ENCODE measurements at places on chromosomes 6 and 20.

DNA sequence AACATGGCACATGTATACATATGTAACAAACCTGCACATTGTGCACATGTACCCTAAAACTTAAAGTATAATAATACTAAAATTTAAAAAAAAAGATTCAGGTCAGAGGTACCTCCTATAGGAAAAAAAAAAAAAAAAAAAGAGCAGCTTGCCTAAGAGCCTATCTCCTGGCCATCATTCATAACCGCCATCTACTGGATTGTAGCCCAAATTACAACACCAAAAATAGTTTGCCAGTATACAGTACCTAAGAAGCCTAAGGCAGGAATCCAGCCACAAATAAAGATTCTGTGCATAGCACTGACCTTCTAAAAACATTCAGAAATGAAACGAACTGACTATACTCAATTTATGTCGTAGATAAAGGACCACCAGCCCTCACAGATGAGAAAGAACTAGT lies 438.4 kb upstream of the ADGRB3 start:
- no peak for DNase-seq

DNA sequence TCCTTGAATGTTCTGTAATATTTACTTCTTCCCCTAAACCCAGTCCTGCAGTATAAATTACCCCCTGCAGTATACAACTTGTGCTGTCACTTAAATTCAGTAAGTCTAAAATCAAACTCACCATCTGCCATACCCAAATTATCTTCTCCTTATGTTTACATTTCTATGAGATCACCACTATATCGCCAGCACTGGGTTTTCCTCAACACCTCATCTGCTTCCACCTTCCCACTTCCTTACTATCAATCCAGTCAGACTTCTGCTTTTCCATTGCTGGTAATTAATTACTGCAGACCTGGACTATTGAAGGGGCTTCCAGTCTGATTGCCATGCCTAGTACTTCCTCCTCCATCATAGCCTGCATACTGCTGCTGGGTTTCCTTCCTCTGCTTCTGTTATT lies 15.2 kb downstream of the EFHC1 start:
- DNase-seq, result no peak

- no peak for DNase-seq
These were observed 80.5 kb upstream of the AGPAT4 start for GRCh38 chr6:161354276-161354840.

DNA sequence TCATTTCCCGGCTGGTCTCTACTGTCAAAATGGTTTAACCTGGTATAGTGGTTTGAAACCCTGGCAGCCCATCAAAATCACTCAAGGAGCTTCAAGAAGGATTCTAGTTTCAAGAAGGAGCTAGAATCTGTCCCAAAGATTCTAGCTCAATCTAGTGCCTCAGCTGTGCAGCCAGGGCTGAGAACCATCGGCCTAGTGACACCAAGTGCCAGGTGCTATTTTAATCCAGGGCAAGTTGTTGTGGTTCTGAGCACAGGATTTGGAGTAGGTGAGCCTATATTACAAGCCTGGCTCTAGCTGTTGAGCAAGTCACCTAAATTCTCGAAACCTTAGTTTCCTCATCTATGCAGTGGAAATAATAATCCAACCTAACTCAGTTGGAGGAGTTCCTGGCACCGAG lies 3.7 kb downstream of the MOCS1 start:
- DNase-seq, result no peak

GRCh38 chr6:166489301-166490155 lies 97.0 kb downstream of the RAMACL start:
- no peak for DNase-seq

DNA sequence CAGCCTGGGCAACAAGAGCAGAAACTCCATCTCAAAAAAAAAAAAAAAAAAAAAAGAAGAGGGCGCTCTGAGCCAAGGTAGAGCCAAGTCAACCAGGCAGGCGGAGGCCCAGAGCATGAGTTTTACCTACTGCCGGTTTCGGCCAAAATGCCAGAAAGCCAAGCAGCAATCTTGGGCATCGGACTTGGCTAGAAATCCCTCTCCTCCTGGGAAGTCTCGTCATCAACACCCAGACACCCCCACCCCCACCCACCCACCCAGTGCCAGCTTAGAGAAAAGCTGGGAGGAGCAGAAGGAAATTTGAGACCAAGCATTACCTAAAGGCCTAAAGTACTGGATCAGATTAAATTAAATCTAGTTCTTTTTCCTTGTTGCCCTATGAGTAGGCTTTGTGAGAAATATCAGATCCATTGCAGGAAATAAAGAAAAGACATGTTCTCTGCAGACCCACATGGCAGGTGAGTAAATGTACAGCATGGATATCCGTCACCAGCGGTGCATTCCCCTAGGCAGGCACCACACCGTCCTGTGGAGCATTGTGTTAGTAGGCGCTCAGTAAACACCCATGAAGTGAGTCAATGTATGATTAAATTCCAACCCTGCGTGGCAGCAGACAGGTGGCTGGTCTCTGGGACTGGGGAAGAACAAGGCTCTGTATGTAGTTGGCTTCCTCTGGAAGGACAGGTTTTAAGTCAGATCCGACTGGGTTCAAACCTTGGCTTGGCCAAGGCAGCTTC lies 21.0 kb downstream of the RIPOR3 start:
- no peak for DNase-seq

DNA sequence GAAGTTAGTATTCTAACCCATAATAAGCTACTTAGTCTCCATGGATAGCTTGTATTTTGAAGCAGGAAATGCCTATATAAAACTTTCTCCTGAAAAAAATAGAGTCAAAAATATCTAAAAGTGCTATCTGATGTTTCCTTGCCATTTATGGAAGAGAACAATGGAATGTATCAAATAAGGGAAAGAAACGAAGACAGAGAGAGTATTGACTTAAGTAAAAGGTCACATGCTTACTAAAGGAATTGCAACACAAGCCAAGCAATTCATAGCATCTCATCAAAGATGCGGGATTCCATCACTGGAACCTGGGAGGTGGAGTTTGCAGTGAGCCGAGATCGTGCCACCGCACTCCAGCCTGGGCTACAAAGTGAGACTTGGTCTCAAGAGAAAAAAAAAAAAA lies 112.9 kb upstream of the DTNBP1 start:
- no peak for DNase-seq

- DNase-seq, result no peak
These were observed at the start of gene PDYN for GRCh38 chr20:1993986-1994385. PDYN (minus strand) TSS chr20:1994058; CDS start chr20:1983084, 10,974 bp downstream.

DNA sequence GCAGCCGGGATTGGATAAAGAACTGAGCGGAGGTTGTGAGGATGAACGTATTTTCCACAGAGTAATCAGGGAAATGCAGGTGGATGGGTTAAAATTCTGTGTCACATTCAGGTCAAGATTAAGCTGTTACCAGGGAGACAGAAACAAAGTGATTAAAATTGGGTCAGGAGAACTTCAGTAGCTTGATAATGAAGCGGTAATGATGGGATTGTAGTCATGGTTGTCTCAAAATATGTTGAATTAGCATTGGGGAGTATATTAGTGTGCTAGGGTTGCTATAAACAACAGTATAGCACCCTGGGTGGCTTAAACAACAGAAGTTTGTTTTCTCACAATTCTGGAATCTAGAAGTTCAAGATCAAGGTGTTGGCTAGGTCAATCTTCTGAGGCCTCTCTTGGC lies 155.5 kb downstream of the GJA1 start:
- no peak for DNase-seq

- no peak for DNase-seq
These were observed 70.2 kb upstream of the CD93 start for GRCh38 chr20:23156170-23156841.

- no peak for DNase-seq
These were observed 112.6 kb downstream of the TMEM170B start for GRCh38 chr6:11650025-11650696.

GRCh38 chr20:55586610-55587009 lies 418.7 kb downstream of the CBLN4 start:
- DNase-seq, result no peak

- DNase-seq, result no peak
These were observed 680 bp upstream of the MTCH1 start for GRCh38 chr6:36986704-36987047.

GRCh38 chr20:47502271-47503239 lies 868 bp downstream of the NCOA3 start:
- no peak for DNase-seq

GRCh38 chr6:154653853-154654252 lies 79.4 kb upstream of the SCAF8 start:
- DNase-seq, result no peak

GRCh38 chr6:143948208-143948607 lies 59.9 kb downstream of the PLAGL1 start:
- no peak for DNase-seq

- DNase-seq, result no peak
These were observed 656 bp downstream of the RTEL1 start for GRCh38 chr20:63658749-63659187.

DNA sequence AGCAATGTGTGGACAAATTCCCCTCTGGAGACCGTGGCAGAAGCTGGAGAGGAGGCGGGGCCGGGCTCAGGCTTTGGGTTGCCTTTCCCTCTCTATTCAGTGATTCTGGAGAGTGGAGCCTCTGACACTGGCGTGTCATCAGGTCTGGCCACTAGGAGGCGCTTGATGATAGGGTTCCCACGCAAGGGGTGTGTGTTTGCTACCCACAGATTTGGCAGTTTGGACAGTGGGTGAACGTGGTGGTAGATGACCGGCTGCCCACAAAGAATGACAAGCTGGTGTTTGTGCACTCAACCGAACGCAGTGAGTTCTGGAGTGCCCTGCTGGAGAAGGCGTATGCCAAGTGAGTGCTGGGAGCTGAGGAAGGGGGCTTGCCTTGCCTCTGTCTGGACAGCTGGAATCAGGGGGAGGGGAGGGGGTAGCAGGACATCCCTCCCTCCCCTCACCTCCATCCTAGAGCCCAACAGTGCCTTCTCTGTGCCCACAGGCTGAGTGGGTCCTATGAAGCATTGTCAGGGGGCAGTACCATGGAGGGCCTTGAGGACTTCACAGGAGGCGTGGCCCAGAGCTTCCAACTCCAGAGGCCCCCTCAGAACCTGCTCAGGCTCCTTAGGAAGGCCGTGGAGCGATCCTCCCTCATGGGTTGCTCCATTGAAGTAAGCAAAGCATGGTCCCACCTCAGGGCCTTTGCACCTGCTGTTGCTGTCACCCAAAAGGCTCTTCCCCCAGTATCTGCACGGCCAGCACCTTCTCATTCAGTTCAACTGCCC lies 14.3 kb downstream of the CAPN11 start:
- peak; percentile 75 for DNase-seq

GRCh38 chr6:144232176-144232831 lies 52.8 kb upstream of the UTRN start:
- no peak for DNase-seq

DNA sequence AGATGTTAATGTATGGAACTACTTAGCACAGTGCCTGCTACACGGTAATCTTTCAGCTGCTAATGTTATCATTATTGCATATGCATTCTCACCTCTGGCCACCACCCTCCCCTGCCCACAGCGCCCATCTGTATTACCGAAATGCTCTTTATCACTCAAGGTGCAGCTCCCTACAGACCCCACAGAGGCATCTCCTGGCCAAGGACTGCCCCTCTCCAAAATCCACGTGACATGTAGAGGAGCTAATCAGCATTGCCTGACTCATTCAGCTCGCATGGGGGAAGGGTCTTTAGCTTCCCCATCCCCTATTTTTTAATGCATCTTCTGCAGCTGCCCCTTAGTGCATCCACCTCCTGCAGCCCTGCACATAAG lies 41.8 kb downstream of the SLC22A23 start:
- no peak for DNase-seq

GRCh38 chr6:291204-291696 lies 1.0 kb upstream of the DUSP22 start:
- DNase-seq, result peak; percentile 52

GRCh38 chr6:18053078-18053477 lies 65.6 kb upstream of the KIF13A start:
- peak; percentile 1 for DNase-seq

DNA sequence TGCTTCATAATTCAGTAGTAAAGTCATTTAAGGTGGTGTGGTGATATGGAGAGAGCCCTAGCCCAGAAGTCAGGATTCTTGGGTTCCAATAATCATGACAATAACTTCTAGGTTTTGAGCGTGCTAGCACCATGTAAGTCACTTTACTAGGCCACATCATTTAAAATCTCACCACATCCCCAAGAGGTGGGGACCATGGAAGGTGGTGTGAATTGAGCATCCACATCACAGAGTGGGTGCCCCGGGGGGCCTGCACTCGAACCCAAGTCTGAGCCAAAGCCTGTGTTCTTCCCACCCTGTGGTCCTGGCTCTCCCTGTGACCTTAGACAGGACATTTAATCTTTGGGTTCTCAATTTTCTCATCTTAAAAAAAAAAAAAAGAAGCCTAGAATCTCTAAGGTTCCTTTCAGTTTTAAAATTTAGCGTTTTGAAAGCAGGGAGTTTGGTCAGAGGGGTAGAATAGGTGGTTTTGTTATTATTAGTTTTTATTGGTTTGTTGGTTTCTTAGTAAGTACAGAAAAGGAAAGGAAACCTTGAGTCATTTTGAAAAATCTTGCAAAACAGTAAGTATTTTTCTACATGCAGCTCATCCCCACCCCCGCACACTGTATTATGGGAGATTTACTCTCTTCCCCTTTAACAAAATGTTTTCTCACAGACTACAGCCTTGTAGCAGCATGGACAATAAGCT lies 26.4 kb downstream of the ARMC2 start:
- DNase-seq, result peak; percentile 59

DNA sequence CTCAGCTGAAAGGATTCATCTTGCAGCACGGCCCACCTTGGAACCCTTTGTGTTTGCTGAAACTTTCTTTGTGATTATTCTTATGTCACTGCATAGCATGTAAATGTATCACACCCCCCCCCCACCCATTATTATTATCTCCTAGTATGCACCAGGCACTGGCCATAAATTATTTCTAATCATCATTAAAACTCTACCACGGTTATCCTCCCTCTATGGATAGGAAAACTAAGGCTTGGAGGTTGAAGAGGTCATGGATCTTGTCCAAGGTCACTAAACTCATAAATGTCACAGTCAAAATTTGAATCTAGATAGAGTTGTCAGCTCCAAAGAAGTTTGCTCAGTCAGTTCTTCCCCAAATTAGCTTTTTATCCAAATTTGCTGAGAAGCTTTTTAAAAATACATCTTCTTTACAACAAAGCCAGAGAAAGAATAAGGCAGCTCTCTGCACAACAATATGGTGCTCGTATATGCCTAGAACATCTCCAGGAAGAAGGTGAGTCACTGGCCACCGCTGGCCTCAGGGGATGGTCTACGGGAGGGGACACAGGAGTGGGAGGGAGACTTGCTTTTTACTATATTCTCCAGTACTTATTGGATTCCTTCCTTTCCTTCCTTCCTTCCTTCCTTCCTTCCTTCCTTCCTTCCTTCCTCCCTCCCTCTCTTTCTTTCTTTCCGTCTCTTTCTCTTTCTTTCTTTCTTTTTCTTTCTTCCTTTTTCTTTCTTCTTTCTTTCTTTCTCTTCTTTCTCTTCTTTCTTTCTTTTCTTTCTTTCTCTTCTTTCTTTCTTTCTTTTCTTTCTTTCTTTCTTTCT lies 134.5 kb downstream of the VEGFA start:
- DNase-seq, result no peak

- DNase-seq, result no peak
These were observed 3.4 kb upstream of the RSPO4 start for GRCh38 chr20:1005452-1006027.

DNA sequence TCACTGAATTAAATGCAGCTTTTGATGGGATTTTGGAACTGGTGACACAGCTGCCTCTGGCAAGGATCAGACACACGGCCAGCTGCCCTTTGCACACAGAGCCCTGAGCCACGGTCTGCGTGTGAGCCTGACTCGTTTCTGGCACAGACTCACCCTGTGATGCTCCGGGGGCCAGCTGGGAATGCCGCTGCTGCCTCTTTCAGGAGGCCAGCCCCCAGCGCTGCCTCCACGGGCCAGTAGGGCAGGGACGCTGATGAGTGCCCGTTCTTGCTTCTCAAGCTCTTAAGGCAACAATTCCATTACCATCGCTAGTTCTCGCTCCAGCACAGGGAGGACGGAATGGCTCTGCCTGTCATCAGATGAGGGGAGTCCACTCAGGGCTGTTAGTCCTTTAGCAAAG lies 61.6 kb downstream of the IRF4 start:
- no peak for DNase-seq
